Activated CD8-positive, alpha-beta memory T cell treated with anti-CD3 and anti-CD28 coated beads, Interleukin-2, amount 50 U/mL, for 48 hours (primary cell): ENCODE measurements at places on chromosomes 4 and X.

DNA sequence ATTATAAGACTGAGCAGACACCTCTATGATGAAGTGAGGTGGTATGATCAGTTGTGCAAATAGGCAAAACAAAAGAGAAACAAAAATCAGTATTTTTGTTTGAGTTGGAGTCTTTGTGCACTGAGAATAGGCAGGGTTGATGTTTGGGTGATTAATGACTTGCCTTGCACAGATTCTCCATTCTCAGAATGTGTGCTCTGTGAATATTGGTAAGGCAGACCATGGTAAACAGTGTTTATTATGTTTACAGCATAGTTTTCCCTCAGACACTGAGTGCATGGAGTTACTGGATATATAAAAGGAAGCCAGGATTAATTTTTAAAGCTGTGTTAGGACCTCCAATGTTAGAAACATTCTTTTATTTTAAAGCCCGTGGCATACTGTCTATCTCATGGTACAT, 240.2 kb upstream of the MAGEB16 start:
- no peak for DNase-seq

DNA sequence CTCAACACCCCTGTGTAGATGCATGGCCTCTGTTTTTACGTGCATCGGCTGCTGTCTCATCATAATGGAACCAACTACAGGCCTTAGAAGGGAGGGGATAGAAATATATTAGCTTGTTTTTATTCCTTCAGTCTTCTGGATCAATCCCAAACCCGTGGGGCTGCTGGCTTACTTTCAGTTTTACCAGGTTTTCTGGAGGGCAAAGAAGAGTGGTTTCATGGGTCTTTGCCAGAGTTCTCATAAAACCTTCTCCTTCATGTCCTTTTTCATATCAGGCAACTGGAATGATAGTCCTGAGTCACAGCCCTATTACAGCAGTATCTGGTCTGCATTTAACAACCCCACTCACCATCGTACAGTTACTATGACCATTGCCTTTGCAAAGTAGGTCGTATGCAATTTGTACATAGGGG, 34.6 kb downstream of the PPP2R2C start:
- DNase-seq = no peak

- no peak for DNase-seq
These were observed 898 bp upstream of the PDGFC start for GRCh38 chr4:156972379-156973015.

DNA sequence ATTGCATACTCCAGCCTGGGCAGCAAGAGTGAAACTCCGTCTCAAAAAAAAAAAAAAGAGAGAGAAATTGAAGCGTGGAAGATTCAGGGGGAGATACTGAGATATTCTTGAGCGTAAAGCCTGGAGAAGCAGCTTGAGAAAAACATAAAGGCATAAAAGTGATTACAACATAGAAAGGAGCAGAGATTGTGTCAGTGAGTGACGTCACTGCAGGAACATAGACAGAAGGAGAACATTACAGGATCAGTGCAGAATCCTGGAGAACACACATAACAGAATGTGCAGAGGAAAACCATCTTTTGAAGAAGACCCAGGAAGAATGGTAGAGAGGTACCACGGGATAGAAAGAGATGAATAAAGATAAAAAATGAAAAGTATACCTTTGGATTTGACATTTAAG, 147.0 kb downstream of the APBB2 start:
- DNase-seq = no peak

- DNase-seq = no peak
These were observed 24.4 kb upstream of the GBA3 start for GRCh38 chr4:22668301-22668700.

DNA sequence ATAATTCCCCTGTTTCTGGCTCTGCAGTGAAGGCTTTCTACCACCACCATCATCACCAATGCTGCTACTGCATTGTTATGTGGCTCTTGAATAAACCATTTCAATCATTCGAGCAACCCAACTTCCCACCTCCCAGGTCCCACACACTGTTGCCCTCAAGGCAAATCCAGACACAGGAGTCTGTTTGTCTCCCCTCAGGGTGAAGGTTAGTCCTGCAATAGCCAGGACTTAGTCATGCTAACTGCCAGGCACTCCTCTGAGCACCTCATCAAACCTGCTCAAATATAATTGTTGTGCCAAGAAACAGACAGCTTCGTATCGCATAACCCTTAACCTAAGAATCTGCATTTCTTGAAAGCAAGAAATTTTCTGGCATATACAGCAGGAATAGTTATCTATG, 213.2 kb downstream of the KDR start:
- no peak for DNase-seq

GRCh38 chr4:13533670-13534343, 10.5 kb downstream of the NKX3-2 start:
- no peak for DNase-seq

GRCh38 chrX:21638311-21638710, 19.8 kb downstream of the KLHL34 start:
- DNase-seq = no peak

GRCh38 chrX:73076838-73077237, 2.5 kb downstream of the PABPC1L2A start:
- no peak for DNase-seq

DNA sequence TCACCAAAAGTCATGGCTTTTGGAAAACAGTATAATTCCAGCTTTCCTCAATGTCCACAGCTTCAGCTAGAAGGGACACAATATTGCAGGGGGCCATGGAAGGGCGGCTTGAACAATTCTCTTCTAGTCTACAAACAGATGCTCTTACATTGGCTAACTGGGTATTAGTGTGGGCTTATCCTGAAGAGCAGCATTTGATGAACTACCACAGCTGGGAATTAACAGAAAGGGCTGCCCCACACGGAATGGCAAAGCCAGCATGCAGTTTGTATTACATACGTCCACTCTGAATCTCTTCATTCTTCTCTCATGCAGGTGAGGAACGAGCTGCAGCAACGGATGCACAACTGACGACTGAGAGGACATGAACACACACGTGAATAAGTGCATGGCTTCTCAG, 13.0 kb upstream of the PDCL2 start:
- DNase-seq = no peak

- no peak for DNase-seq
These were observed 245.2 kb upstream of the CLNK start for GRCh38 chr4:10929818-10930217.

DNA sequence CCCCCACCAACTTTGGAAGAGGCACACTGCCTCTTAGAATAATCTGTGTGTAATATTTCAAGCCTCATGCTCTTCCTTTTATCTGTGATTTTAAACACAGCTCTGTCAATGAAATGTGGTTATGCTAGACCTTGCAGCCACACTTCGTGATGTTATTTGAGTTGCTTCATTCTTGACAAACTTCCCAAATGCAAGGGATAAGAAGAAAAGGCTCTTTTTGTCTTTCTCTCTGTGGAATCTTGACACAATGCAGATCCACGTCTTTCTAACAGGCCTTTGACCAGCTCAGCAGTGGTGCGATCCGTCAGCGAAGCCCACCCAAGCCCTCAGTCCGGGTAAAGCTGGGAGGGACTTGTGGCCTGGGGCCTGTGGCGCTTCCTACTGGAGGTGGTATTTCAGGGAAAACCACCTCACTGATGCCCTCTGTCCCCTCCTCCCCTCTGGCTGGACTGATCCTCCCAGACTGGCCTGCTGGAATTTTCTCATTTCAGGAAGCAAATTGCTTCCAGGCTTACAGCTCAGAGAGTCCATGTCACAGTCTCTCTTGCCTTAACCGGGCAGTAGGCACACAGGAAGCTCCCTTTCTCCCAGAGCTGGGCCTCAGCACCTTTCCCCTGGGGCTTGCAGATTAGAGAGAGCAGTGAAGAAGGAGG, 19.5 kb upstream of the CCKAR start:
- DNase-seq = no peak

GRCh38 chr4:121692261-121692660, 4.5 kb downstream of the ANXA5 start:
- no peak for DNase-seq

GRCh38 chr4:96521046-96521536, 681.2 kb downstream of the PDHA2 start:
- no peak for DNase-seq

- no peak for DNase-seq
These were observed 126.4 kb upstream of the JADE1 start for GRCh38 chr4:128682942-128683666.

DNA sequence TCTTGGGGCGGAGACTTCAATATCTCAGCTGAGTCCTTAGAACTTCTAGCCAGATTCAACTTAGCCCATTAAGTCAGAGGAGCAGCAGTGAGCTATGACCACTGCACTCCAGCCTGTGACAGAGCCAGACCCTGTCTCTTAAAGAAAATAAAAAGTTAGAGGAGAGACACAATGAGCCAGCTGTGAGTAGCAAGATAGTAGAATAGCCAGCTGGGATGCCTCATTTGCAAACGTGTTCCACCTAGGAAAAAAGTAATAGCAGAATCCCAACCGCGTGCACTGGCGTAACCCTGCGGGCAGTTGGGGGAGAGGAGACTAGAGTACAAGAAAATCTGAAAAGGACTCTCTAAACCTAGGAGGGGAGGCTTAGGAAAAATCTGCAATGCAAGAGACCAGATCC, 133.2 kb upstream of the ANXA3 start:
- DNase-seq = no peak

- DNase-seq = no peak
These were observed 35.7 kb downstream of the GATB start for GRCh38 chr4:151725087-151725486.

DNA sequence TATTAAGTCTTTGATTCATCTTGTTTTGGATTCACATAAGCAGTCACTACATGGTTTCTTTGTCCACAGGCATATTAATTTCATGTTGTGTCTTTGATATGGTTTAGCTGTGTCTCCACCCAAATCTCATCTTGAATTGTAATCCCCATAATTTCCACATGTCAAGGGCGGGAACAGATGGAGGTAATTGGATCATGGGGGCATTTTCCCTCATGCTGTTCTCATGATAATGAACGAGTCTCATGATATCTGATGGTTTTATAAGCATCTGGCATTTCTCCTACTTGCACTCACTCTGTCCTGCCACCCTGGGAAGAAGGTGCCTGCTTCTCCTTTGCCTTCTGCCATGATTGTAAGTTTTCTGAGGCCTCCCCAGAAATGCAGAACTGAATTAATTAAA, 1811.2 kb upstream of the PCDH10 start:
- no peak for DNase-seq

GRCh38 chrX:482192-482701, 95.5 kb upstream of the PPP2R3B start:
- DNase-seq = no peak

DNA sequence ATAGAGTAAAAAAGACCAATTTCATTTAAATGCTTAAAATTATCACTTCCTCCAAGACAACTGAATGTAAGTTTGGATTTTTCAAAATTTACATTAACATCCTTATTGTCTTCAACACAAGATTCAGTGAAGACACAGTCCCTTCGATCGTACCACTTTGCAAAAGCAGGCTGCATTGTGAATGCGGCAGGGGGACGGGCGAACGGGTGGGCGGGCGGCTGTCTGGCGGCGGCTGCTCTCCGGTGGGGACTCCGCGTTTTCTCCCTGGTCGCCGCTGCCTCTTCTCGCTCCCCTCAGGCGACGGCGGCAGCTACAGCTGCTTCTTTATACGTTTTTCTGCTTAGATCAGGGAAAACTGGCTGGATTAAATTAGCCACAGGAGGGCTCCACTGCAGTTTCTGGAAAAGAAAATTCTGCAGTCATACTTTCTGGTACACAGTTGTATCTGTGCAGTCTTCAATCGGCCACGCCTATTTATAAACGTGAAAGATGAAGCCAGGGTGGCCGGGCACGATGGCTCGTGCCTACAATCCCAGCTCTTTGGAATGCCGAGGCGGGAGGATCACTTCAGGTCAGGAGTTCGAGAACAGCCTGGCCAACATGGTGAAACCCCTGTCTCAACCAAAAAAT, 33.9 kb upstream of the HPF1 start:
- peak; percentile 55 for DNase-seq

DNA sequence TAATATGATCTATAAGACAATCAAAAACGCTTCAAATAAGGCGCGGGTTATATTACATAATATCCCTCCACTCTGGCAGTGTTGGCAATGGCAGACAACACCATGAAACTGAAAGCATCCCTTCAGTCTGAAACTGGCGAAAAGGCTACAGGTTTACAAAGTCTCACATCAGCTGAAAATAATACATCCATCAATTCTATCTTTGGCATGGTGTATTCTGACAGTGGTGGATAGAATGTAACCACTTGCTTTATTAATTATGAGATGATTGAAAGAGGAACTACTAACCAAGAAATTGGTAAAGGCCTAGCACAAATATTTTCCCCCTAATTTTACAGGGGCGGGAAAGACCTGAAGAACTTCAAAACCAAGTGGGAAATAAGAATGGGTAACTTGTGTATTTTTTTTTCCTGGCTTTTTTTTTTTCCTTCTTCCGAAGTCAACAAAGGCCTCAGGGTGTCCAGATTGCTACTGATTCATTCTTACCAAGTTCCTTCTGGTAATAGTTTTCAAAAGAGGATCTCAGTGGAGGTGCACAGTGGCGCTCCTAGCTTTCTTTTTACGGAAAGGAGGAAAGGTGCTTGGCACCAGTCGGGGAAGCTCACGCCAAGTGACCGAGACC, 728 bp downstream of the UBA6 start:
- DNase-seq = no peak

GRCh38 chrX:108165383-108166111, 74.0 kb downstream of the ATG4A start:
- no peak for DNase-seq

DNA sequence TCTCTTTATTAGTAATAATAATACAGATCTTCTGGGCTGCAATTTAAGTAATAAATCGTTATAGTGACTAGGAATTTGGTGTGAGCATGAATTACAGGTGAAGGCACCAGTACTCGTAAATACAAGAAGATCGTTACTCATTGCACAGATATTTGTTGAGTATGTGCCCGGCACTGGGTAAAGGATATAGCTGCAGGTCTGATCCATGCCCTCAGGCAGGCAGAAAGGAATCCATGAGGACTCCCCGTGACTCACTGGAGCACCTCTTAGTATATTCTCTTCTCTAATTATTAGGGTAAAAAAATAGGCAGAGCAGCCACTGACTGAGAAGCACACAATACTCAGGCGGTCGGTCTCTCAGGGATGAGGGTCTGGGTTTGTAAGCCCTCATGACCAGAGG, 868.3 kb downstream of the RAB28 start:
- DNase-seq = no peak

DNA sequence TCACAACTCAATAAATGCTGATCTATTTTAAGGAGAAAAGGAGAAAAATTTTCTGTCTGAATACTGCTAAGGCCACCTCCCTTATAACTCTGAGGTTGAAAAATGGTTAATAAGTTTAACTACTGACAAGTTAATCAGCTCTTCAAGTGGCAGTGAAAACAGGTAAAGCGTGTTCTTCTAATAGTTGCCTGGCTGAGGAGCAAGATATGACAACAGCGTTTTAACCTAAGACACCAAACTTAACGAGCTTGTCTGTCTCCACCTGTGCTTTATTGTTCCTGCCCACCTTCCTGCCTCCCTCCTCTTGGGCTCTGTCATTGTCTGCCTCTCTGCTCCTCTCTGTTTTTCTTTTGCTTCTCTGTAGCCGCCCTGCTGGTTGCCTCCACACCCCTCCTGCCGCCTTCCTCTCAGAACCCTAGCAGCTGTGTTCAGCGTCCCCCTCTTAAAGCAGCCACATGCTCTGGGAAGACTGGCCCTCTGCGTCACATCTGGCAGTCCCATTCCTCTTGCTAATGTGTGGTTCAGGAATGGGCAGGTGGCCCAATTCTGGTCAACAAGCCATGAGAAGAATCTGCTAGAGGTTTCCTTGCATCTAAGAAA, 4.3 kb upstream of the TSPAN5 start:
- DNase-seq = peak; percentile 76

- DNase-seq = no peak
These were observed 24.6 kb upstream of the CD40LG start for GRCh38 chrX:136623396-136623795.

- DNase-seq = no peak
These were observed 61.2 kb upstream of the DAPP1 start for GRCh38 chr4:99755223-99755944.
